Frontal cortex (tissue), 4 donors: ENCODE measurements at places on chromosomes 1 and 21. TPM values are rescaled to one million over a fixed set of nuclear protein-coding genes. Genes with fewer than 3 reads are reported as not detected.

DNA sequence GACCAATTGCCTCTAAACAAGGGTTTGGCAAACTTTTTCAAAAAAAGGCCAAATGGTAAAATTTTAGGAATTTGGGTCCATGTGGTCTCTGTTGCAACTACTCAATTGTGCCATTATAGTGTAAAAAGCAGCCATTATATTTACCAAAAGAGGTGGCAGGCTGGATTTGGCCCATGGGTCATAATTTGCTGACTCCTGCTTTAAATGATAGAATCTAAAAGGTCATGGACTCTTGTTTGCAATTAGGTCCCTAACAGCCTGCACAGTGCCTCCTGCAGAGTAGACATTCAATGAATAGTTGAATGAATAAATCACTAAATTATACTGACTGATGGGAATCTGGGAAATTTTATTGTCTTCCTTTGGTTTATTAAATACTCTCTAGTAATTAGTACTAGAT is 6.2 kb downstream of the BECN2 start:
- no peak for DNase-seq

GRCh38 chr21:16195538-16195910 is 465.7 kb downstream of the USP25 start:
- no peak for DNase-seq

GRCh38 chr1:109974191-109974590 is 10.4 kb upstream of the AHCYL1 start:
- DNase-seq: no peak

- no peak for DNase-seq
These were observed 4.4 kb downstream of the CCN1 start for GRCh38 chr1:85584923-85585322.

- no peak for DNase-seq
These were observed 9.7 kb downstream of the EIF3I start for GRCh38 chr1:32231843-32232432.

GRCh38 chr1:227576189-227576588 is 12.8 kb downstream of the ZNF678 start:
- no peak for DNase-seq

DNA sequence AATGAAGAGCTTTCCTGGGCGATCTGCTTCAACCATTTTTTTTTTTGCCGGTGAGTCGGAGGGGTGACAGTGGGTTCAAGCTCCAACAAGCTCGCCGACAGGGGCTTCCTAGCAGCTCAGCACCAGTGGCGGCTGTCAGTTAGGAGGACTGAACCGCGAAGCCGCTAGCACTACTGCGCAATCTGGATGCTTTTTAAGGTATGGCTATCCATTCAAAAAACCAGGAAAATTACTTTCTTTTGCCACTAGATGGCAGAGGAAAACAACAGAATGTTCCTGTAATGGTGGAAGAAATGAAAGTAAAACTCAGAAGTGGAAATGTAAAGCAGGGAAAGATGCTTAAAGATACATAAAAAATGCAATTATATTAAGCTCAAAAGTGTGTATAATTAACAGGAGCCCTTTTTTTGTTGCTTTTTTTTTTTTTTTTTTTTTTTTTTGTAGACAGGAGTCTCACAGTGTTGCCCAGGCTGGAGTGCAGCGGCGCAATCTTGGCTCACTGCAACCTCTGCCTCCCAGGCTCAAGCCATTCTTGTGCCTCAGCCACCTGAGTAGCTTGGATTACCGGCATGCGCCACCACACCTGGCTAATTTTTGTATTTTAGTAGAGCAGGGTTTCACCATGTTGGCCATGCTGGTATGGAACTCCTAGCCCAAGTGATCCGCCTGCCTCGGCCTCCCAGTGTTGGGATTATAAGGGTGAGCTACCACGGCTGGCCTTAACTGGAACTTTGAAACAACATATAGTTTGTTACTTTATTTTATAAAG is 8.5 kb downstream of the KYAT3 start:
- no peak for DNase-seq

Gene MX2
- total RNA-seq: 0.41 TPM

Gene AGO4
- total RNA-seq: 94.6 TPM

Gene SLC2A5
- 0.82 TPM for total RNA-seq

Gene SMPDL3B
- 0.82 TPM for total RNA-seq

Gene C8A
- total RNA-seq: not detected

Gene VHLL
- total RNA-seq: 0.82 TPM
